ENCODE measurements at places on chromosomes 1 and 21.

DNA sequence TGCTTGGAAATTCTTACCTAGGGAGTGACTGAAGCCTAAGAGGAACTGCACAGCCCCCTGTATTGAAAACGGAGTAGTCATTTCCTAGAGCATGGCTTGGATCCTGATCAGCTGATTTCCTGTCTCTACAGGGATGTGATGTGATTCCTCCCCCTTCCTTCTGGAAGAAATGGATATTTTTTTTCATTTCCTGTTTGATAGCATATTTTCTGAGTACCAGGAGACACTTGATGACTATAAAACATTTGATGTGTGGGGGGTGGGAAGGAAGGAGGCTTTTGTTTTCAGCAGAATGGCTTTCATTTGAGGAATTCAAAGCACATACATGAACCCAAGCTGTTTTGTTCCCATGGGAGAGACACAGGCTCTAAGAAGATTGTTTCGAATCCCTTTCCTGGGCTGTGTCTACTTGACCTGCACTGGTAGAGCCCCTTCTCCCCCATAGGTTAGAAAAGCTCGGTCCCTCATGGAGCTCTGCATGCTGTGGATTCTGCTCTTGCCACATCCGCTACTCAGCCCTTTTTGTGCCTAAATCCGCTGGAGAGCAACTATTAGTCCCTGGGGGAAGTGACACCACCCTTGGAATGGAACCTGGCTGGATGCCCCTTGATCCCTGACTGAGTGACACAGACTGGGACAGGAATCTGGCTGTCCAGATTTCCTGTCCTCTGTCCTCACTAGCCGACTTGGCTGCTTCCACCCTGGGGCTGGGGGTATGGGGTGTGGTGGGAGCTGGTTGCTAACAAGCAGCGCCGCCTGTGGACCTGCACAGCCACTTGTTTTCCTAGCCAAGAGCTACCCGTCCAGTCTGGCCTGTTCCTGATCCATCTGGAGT lies 71.8 kb upstream of the MACF1 start:
- DNase-seq, result peak; percentile 65

DNA sequence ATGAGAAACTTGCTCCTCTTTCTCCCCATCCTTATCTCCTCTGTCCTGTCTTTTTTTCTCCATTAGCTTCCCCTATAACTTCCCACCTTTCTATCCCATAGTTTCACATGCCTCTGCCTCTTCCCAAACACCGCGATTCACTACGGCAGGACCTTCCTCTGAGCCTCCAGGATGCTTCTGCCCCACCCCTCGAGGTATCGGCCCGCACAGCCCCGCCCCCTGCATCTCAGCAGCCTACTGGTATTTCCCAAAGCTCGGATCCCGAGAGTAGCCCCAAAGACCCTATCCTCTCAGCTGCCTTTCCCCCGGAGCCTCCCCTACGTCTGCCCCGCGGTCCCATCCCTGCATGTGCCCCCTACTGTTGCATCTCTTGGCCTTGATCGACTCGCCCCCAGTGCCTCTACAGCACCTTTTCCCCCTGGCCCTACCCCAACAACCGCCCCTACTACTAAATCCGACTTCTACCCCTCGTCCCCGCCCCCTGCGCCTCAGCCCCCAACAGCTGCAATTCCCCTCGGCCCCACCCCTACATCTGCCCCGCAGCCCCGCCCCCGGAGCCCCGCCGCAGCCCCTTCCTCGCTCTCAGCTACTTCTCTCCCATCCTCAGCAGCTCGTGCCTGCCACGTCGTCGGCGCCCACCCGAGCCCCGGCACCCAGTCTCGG lies 512 bp downstream of the PIAS3 start:
- peak; percentile 79 for DNase-seq

DNA sequence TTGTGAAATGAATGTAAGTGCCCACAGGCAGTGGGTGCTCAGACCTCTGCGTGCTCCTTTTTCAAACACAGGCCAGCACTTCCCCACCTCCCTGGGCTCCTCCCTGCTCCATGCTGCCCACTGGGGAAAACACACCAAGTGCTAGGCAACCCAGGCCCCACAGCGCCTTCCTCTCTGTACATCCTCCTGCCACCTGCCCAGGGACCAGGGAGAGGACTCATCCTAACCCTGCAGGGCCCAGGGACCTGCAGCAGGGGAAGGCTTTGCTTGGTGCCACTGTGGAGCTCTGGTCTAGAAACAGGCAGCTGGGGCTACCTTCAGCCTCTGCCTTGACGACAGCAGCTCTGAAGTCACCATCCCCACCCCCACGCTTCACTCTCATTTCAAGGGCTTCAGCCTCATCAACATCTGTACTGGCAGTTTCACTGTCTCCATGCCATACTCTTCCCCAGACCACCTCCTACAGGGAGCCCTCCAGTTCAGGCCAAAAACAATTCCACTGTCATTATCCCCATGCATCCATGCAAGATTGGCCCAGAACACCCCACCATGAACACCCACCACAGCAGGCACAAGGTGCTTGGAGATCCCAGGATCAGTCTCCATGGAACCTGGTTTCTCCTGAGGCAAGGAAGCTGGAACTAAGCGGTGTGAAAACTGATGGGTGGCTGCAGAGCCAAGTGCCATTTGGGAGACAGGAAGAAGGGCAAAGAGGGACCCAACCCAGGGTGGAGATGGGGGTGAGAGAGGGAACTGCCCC lies 1.1 kb downstream of the IGSF8 start:
- no peak for DNase-seq

GRCh38 chr1:211359876-211360275 lies 33.2 kb downstream of the TRAF5 start:
- no peak for DNase-seq

GRCh38 chr21:37240978-37241377 lies 26.2 kb downstream of the VPS26C start:
- DNase-seq, result no peak

GRCh38 chr1:4346131-4346530 lies 308.3 kb upstream of the AJAP1 start:
- DNase-seq, result no peak

GRCh38 chr1:173853074-173853473 lies 14.7 kb downstream of the GAS5 start:
- no peak for DNase-seq

GRCh38 chr1:20183035-20183434 lies 2.9 kb upstream of the UBXN10 start:
- DNase-seq, result no peak

DNA sequence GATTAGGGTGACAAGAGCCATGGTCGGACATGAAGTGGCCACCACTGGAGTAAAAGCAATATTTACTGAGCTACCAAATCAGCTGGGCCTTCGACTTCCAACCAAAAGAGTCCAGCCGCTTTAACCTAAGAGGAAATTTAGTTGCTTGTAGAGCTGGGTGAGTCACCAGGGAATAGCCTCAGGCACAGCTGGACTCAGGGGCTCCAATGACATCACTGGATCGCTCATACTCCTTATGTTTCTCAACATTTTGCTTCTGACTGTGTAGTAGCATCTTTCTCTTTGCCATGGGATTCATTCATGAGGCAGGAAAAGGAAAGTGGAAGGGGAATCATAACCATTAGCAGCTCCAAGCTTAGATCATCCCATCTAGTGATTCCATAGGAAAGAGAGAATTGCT lies 664.4 kb downstream of the MATN1 start:
- DNase-seq, result no peak

- no peak for DNase-seq
Measured at GRCh38 chr1:9855186-9855585, 31.4 kb upstream of the CLSTN1 start.

DNA sequence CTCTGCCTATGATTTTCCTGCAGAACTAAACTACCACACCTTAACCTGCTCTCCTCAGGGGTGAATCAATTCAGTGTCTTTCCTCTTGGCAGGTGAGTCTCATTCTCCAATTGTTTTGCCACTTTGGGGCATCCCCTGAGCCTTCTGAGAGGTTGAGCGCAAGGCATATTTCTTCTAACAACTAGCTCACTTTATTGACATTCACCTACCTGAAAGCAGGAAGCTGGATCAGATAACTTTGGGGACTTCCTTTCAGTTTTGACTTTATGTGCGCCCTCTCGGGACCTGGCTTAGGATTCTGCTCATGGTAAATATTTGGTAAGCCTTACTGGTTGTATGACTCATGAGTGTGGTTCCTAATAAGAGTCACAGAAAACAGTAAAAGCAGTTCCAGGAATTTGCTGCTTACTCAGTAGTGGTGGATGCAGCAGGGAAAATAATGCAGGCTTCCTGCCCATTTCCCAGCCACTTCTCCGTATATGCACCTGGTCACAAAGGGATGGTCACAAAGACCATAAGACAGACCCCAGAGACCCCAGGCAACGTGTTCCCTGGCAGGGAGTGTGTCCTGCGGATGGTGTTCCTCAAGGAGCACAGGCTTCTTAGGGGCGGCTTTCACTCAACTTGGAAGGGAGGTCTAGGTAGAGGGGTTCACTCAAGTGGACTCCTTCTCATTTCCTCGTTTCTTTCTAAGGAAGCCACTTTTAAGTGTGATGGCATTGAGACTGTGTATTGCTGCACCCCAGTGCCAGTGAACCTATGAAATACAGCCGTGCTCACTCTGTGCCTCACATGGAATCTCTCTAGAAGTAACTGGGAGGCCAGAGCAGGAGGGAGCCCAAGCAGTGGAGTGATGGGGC lies 22.0 kb upstream of the BATF3 start:
- no peak for DNase-seq

GRCh38 chr1:83762416-83762815 lies 236.5 kb downstream of the TTLL7 start:
- DNase-seq, result no peak

DNA sequence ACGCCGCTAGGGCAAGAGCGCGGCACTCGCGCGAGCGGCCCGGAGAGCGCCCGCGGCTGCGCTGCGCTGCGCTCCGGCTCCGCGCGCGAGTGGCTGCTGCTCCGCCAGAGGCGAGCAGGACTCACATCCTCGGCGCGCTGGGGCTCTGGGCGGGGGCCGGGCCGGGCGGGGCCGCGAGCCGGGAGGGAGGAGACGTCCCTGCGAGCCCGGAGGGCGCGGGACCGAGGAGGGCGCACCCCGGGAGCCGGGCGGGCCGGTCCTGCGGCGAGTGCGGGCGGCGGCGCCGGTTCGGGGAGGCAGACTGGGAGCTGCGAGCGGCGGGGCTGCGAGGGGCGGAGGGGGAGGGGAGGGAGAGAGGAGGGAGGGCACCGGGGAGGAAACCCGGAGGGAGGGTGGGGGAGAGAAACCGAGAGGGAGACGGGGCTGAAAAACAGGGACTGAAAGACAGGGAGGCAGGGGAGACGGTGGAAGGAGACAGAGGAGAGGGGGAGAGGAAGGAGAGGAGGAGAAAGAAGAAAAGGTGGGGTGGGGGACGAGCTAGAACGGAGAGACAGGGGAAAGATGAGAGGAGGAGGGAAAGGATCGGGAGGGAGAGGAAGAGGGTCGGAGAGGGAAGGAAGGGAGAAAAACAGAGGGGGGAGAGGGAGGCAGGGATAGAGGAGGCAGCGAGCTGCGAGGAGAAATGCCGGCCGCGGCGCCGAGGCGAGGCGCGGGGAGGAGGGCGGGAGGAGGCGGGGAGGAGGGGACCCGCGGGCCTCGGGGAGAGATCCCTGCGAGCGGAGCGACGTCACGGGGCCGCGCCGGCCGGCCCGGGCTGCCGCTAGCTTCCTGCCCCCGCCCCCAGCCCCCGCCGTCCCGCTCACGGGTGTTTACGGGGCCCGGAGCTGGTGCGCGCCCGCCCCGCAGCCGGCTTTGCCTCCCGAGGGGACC lies at the start of gene CAMK2N1:
Gene CAMK2N1, minus strand, starts transcription at position 684 of the 930 bp plus-strand sequence. CDS start 831 bp downstream, outside the sequence.
- peak; percentile 88 for DNase-seq

- no peak for DNase-seq
Measured at GRCh38 chr1:164781972-164782371, 223.0 kb downstream of the PBX1 start.

- DNase-seq, result no peak
Measured at GRCh38 chr1:151942882-151943281, 33.6 kb upstream of the THEM4 start.
